NB4 (cell line): ENCODE measurements at places on chromosomes 5 and 9.

- DNase-seq: no peak
Measured at GRCh38 chr9:70902692-70903131, 218.7 kb downstream of the TRPM3 start.

- no peak for DNase-seq
Measured at GRCh38 chr5:139415221-139415861, 11.5 kb upstream of the SPATA24 start.

DNA sequence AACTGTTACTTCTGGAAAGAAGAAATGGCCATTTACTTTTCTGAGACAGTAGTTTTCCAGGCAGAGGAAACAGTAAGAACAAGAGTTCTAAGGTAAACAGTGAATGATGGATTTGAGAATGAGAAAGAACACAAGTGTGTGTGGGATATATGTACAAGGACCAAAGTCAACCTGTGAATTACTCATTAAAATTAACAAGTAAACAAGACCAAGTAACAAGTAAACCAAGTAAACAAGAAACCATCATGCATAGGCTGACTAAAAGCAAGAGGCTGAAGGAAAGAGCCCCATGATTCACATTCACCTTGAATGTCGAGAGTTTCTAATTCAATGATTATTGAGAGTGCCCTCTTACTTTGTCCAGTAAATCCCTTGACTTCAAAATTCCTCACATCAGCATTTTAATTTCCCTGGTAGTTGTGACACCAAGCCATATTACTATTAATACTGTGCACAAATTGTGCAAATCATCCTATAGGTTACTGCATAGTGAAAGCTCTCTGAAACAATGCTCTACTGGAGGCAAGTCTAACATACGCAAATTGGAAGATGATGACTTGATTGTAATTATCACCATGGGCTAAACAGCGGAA, 9.8 kb upstream of the MARCOL start:
- no peak for DNase-seq

DNA sequence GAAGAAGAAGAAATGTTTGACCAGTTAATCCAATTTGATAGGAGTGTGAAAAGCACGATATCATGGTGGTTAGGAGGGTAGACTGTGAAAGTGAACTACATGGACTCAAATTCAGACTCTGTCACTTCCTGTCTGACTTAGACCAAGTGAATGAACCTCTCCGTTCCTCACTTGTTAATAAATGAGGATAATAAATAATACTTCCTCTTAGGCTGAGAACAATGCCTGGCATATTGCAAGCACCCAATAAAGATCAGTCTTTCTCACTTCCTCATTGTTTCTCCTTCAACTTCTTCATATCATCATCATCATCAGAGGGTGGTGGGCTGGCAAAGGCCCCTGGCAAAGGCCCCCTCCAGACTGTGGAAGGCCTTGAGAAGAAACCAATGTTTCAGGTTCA, 148.7 kb downstream of the CDK5RAP2 start:
- peak; percentile 50 for DNase-seq

- no peak for DNase-seq
Measured at GRCh38 chr9:130499804-130500263, 55.1 kb downstream of the ASS1 start.

DNA sequence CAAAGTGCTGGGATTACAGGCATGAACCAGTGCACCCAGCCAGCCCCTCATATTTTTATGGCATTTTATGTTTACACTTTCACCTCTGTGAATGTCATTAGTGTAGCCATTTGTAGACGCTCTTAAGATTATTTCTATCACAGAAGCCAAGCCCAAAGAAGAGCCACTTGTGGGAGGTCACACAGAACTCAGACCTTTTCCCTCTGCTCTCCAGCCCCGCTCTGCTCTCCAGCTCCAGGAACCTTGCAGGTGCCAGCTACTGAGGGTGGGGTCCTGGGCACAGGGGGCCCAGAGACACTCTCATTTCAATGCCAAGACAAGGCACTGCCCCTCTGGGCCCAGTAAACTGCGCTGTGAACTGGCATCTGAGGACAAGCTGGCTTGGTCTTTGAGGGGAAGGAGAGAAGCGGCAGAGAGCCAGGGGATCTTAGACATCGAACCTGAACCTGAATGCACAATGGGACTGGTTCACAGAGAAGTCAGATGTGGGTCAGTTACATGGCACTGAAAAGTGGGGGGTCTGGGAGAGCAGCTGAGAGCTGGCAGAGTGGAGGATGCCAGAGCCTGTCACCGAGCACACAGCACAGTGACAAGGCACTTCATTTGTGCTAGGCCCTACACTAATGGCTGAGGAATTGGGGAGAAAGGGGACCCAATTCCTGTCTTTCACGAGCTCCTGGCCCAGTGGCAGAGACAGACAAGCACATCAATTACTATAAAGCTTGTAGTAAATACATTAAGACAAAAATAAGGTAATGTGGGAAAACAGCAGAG, 16.7 kb downstream of the ANXA6 start:
- no peak for DNase-seq

GRCh38 chr9:125632321-125633115, 74.5 kb downstream of the MAPKAP1 start:
- peak; percentile 87 for DNase-seq

DNA sequence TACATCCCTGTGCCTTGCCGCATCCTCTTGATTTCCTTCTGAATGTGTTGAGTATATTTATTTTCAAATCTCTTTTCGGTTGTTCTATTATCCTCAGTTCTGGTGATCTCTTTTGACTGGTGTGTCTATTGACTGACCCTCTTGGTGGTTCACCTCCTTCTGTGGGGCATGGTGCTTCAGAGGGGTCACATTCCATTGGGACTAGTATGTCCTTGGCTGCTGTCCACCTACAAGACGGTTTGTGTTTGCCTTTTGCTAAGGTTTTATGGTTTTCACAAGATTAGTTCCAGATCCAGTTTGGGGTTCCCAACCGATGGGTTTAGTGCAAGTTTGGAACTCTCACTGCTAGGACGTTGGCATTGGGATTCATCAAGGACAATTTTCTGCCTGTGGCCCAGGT, 66.6 kb downstream of the PHF2 start:
- no peak for DNase-seq

DNA sequence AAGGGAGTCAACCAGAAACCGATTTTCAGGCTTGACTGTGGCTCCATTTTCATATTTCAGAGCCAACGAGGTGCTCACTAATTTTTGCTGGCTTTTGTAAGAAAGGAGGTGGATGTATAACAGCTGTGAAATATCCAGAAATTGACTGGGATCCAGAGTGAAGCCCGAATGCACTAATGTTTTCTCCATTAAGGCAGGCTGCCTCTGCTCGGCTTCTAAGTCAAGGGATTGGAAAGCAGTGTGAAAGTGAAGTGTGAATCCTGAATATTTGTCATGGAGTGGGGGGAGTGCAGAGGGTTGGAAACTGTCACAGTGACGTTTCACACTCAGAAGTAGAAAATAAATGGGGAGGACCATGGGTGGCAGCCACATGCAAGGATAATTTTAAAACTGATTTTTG, 237.4 kb downstream of the GOLPH3 start:
- no peak for DNase-seq

- DNase-seq: no peak
Measured at GRCh38 chr5:84411832-84412605, 27.3 kb upstream of the EDIL3 start.

- DNase-seq: peak; percentile 30
Measured at GRCh38 chr9:122263699-122264349, 816 bp downstream of the RBM18 start.

- no peak for DNase-seq
Measured at GRCh38 chr9:115398996-115399395, 281.0 kb upstream of the TNC start.

GRCh38 chr5:168946363-168946762, 354.6 kb downstream of the SLIT3 start:
- DNase-seq: peak; percentile 25

DNA sequence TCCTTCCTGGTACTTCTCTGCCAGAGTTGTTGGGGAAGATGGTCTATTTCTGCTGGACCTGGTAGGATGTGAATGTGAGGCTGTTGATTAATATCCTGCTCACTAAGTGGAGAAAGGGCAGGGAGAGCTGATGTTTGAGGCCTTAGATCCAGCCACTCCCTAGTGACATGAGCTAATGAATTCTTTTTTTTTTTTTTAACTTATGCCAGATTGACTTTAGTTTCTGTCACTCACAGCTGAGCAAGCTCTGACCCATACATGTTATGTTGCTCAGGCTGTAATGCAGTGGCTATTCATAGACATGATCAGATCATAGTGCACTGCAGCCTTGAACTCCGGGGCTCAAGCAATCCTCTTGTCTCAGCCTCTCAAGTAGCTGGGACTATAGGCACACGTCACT, 75.1 kb upstream of the SPRY4 start:
- DNase-seq: no peak

- no peak for DNase-seq
Measured at GRCh38 chr9:3698531-3698930, 172.7 kb upstream of the RFX3 start.

- no peak for DNase-seq
Measured at GRCh38 chr9:79667817-79668436, 96.2 kb downstream of the TLE4 start.

DNA sequence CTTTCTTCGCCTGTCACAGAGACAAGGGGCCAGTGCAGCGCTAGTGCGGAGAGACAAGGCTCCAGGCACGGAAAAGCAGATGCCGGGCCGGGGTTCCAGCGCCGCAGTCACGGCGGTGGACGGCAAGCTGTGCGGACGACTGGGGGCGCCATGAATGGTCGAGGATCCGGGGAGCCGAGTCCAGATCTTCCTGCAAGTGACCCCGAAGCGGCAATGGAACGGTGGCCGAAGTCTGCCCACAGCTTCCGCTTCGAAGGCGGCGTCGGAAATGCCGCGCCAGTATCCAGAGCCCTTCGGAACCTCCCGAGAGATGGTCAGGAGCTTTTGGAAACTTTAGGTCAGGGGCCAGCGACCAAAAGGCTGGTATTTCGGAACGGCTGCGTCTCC, 601 bp upstream of the FAF2 start:
- no peak for DNase-seq

DNA sequence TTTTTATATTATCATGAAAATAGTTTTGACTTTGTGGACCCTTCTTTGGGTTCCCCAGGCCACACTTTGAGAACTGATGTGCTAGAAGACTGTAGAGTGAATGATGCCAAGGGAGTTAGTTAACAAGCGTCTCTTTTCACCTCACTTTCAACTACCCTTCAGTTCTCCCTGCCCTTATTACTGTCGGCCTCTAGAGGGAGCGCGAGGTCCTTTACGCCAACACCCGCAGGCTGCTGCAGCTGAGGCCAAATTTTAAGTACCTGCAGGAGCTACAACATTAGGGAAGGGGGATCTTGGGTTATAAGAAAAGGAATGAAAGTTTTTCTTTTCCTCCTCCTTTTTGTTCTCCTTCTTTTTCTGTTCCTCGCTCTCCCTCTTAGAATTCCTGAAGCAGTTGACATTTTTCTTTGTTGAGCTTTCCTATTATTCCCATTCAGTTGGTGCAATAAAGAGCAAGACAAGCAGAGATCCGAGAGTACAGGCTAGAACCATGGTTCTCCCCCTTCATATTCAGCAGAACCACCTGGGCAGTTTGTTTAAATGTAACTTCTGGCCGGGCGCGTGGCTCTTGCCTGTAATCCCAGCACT, 84.0 kb downstream of the ZFAND5 start:
- peak; percentile 65 for DNase-seq

GRCh38 chr9:70260007-70260443, 1.2 kb downstream of the SMC5 start:
- DNase-seq: peak; percentile 16

DNA sequence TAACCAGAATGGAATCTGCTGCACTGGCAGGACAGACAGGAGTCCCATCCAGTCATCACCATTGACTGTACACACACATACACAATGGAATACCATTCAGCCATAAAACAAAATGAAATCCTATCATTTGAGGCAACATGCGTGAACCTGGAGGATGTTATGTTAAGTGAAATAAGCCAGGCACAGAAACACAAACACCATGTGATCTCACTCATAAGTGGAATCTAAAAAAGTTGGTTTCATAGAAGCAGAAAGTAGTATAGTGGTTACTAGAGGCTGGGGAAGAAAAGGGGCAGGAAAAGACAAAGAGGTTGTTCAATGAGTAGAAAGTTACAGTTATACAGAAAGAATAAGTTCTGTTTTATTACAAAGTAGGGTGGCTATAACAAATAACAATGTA, 884.0 kb upstream of the ACO1 start:
- DNase-seq: no peak

- DNase-seq: no peak
Measured at GRCh38 chr9:70477146-70477745, 62.8 kb upstream of the KLF9 start.

- DNase-seq: no peak
Measured at GRCh38 chr5:144060598-144060997, 109.9 kb downstream of the YIPF5 start.

DNA sequence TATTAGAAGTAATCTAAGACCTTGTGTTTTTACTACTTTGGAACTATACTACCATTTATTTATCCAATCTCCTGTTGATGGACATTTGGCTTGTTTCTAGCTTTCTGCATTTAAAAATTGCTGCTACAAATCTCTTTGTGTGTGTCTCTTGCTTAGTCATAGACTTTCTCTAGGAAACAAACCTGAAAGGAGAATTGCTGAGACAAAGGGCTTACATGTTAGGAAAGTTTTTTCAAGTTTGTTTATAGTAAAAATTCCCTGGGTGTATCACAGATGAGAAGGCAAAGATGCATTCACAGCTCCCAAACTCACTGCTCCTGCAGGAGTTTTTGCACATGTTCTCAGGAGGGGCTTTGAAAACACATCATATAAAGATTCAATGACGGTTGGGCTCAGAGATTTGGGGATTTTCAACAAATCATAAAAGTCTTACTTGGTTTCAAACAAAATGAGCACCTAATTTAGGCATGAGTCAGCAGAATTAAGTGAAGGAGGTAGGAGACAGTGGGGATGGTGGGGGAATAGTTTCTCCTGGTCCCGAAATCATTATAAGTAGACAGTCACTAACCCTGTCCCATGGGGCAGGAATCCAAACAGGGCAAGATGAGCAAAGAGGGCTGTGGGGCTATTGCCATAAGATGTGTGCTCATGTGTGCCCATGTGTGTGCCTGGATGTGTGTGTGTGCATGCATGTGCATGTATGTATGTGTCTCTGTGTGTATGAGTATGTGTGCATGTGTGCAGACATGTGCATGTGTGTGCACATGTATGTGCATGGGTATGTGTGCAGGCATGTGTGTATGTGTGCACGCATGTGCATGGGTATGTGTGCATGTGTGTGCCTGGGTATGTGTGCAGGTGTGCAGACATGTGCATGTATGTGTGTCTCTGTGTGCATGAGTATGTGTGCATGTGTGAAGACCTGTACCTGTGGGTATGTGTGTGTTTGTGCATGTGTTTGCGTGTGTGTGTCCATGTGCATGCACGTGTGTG, 43.4 kb upstream of the S1PR3 start:
- DNase-seq: no peak

GRCh38 chr5:148820461-148821395, 5.7 kb upstream of the ADRB2 start:
- peak; percentile 59 for DNase-seq

DNA sequence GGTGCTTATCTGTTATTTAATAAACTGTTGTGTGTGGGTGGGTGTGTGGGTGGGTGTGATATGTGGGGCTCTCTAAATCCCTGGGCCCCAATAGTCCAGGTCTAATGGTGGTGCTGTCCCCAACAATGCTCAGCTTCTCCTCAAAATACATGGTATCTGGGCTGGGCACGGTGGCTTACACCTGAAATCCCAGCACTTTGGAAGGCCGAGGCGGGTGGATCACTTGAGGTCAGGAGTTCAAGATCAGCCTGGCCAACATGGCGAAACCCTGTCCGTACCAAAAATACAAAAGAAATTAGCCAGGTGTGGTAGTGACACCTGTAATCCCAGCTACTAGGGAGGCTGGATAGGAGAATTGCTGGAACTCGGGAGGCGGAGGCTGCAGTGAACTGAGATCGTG, 4.5 kb upstream of the ORM1 start:
- DNase-seq: no peak

GRCh38 chr5:7548596-7548995, 152.7 kb downstream of the ADCY2 start:
- DNase-seq: no peak
